ENCODE measurements at places on chromosomes 4 and X.

GRCh38 chrX:97374266-97374665 lies 490.6 kb downstream of the RPA4 start:
- H3K27ac ChIP-seq = no peak overlapping the region
- H3K27me3 ChIP-seq = no peaks in the 10 kb centered on the region
- H3K4me1 ChIP-seq = no peaks in the 10 kb centered on the region
- DNase-seq = no peak

GRCh38 chr4:85492336-85492735 lies 17.4 kb downstream of the ARHGAP24 start:
- H3K4me1 ChIP-seq = no peaks in the 10 kb centered on the region
- H3K36me3 ChIP-seq = no peaks in the 10 kb centered on the region
- H3K4me3 ChIP-seq = no peak overlapping the region
- no peak for DNase-seq
- no peak overlapping the region for H3K27ac ChIP-seq
- no peaks in the 10 kb centered on the region for H3K27me3 ChIP-seq

GRCh38 chr4:78640714-78641113 lies 89.1 kb downstream of the ANXA3 start:
- H3K27me3 ChIP-seq = no peaks in the 10 kb centered on the region
- H3K4me3 ChIP-seq = no peak overlapping the region

- H3K27ac ChIP-seq = no peak overlapping the region
- H3K27me3 ChIP-seq = no peaks in the 10 kb centered on the region
- no peak for DNase-seq
- H3K36me3 ChIP-seq = peaks cover 8% of the 10 kb centered on the region
Observed at GRCh38 chr4:37648084-37648817, 37.9 kb downstream of the RELL1 start.

DNA sequence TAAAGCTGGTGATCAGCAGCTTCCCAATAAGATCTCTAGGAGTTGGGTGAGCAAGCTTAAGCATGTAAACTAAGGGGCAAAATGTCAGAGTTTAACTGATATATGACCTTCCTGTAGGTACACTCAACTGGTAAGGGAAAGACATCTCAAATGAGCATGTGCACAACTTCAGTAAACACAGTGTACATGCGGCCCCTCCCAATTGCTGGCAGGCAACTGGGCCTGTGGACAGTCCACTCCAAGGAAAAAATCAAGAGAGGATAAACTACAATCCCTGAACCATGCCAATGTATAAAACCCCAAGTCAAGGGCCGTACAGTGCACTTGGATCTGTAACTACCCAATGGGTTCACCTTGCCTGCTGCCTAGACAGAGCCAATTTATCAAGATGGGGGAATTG lies 4.9 kb upstream of the NAA11 start:
- H3K4me1 ChIP-seq = no peaks in the 10 kb centered on the region
- DNase-seq = no peak
- H3K36me3 ChIP-seq = no peaks in the 10 kb centered on the region

- no peak overlapping the region for H3K27ac ChIP-seq
- H3K4me1 ChIP-seq = no peaks in the 10 kb centered on the region
- H3K4me3 ChIP-seq = no peak overlapping the region
- H3K36me3 ChIP-seq = no peaks in the 10 kb centered on the region
- no peak for DNase-seq
Observed at GRCh38 chr4:152436384-152436783, 99.5 kb downstream of the FBXW7 start.

DNA sequence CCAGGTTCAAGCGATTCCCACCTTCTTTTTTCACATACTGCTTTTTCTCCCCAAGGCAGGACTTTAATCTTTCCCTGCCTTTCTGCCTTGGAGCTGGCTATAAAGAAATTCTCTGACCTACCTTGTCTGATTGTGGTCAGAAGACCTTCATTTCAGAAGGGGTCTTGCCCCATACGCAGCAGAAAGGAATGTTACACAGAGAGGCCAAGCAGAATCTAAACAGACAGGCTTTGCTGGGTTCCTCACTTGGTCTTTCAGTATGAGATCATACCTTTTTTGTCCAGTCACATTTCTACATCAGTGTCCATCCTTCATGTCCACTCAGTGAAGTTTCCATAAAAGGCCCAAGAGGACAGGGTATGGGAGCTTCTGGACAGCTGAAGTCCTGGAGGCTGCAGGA lies 108.3 kb upstream of the RBPJ start:
- no peak overlapping the region for H3K27ac ChIP-seq
- H3K4me1 ChIP-seq = no peaks in the 10 kb centered on the region
- no peaks in the 10 kb centered on the region for H3K27me3 ChIP-seq
- DNase-seq = no peak
- no peaks in the 10 kb centered on the region for H3K36me3 ChIP-seq
- no peak overlapping the region for H3K4me3 ChIP-seq

GRCh38 chr4:79598801-79599200 lies 190.8 kb upstream of the GK2 start:
- no peaks in the 10 kb centered on the region for H3K4me1 ChIP-seq
- no peak overlapping the region for H3K4me3 ChIP-seq
- peak; percentile 63 for DNase-seq
- peak overlapping the region; percentile 66 for H3K27ac ChIP-seq
- no peaks in the 10 kb centered on the region for H3K27me3 ChIP-seq

DNA sequence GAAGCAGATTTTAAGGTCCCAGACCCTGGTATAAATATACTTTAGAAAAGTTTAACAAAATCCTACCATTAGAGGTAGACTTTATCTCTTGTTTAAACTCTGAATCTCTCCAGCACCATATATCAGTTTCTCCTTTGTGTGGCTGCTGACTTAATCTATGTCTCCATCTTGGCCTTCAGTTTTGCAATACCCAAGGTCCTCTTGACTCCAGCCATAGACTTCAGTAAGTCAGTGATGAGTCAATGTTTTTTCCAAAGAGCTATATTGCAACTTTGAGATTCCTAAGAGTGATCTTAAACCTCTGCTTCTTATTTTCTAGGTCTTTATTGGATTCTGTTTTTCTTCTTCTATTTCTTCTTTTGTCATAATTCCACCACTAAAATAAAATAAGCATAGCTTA lies 50.8 kb upstream of the ADGRL3 start:
- H3K4me1 ChIP-seq = no peaks in the 10 kb centered on the region
- no peak for DNase-seq
- H3K36me3 ChIP-seq = no peaks in the 10 kb centered on the region
- H3K27me3 ChIP-seq = no peaks in the 10 kb centered on the region
- no peak overlapping the region for H3K4me3 ChIP-seq

DNA sequence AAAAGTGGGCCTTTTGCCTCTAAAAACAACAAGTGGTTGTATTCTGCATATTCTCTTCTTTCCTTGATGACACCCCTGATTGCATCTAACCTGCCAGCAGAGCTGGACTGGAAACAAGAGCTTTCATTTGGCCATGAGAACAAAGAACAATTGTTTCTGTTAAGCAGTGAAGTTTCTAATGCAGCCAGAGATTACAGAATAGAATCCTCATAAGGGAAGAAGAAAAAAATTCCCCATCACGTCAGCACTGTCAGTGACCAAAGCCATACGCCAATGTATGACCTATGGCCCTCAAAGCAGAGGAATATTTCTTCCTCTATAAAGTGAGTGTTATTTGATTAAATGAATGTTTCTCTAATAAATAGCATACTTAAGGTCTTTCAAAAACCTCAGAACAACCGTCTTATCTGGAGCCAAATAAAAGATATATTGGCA lies 529.1 kb upstream of the INTU start:
- H3K36me3 ChIP-seq = no peaks in the 10 kb centered on the region
- no peak for DNase-seq
- no peaks in the 10 kb centered on the region for H3K4me1 ChIP-seq
- H3K27me3 ChIP-seq = no peaks in the 10 kb centered on the region
- H3K27ac ChIP-seq = no peak overlapping the region

DNA sequence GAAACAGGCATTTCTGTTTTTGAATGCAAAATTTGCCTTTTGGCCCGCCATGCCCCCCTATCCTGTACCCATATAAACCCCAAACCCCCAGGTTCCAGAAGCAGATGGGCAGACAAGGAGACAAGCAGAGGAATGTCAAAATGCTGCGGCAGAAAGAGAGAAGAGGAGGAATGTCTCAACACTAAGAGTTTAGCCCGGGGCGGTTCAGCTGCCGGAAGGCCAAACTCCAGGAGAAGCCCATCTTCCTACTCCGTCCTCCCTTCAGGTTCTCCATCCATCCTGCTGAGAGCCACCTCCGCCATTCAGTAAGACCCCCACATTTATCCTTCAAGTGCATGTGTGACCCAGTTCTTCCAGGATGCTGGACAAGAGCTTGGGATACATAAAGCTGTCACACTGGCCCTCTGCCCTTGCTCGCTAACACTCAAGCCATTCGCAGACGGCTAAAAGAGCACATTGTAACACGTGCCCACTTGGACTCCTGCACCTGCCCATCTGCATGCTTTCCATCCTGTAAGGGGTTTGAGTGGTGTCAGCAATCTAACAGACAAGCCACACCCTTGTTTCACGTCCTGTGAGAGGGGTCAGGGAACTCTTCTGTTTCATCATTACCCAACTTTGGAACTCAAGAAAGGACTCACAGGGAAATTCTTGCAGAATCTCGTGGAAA lies 31.3 kb downstream of the TLR10 start:
- no peaks in the 10 kb centered on the region for H3K4me1 ChIP-seq
- no peak overlapping the region for H3K4me3 ChIP-seq
- H3K36me3 ChIP-seq = no peaks in the 10 kb centered on the region
- no peak for DNase-seq
- H3K27me3 ChIP-seq = no peaks in the 10 kb centered on the region
- peak overlapping the region; percentile 10 for H3K27ac ChIP-seq

GRCh38 chrX:7074148-7074907 lies 73.2 kb upstream of the STS start:
- H3K4me3 ChIP-seq = no peak overlapping the region
- no peaks in the 10 kb centered on the region for H3K27me3 ChIP-seq
- no peaks in the 10 kb centered on the region for H3K4me1 ChIP-seq
- peaks cover 18% of the 10 kb centered on the region for H3K36me3 ChIP-seq

GRCh38 chrX:13196782-13197181 lies 123.1 kb downstream of the ATXN3L start:
- H3K27me3 ChIP-seq = no peaks in the 10 kb centered on the region
- no peak for DNase-seq
- no peaks in the 10 kb centered on the region for H3K36me3 ChIP-seq
- no peak overlapping the region for H3K27ac ChIP-seq
- H3K4me3 ChIP-seq = no peak overlapping the region

DNA sequence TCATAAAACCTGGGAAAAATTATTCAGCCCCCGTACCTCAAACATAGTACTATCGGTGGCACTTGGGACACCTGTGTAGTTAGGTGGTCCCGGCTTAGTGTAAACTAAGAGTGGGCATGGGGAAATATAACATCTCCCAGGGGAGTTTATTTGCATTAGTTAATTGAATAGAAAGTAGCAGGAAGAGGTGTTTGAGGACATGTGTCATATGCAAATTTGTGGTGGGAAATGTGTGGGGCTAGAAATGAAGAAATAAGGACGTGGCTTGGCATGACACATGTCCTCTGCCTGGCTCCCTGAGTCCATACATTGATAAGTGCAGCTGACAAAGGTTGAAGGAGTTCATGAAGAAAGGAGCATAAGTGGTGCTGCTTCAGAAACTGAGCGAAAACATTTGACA lies 483.6 kb downstream of the SH2D1A start:
- H3K4me1 ChIP-seq = no peaks in the 10 kb centered on the region
- no peaks in the 10 kb centered on the region for H3K27me3 ChIP-seq
- no peak overlapping the region for H3K4me3 ChIP-seq

DNA sequence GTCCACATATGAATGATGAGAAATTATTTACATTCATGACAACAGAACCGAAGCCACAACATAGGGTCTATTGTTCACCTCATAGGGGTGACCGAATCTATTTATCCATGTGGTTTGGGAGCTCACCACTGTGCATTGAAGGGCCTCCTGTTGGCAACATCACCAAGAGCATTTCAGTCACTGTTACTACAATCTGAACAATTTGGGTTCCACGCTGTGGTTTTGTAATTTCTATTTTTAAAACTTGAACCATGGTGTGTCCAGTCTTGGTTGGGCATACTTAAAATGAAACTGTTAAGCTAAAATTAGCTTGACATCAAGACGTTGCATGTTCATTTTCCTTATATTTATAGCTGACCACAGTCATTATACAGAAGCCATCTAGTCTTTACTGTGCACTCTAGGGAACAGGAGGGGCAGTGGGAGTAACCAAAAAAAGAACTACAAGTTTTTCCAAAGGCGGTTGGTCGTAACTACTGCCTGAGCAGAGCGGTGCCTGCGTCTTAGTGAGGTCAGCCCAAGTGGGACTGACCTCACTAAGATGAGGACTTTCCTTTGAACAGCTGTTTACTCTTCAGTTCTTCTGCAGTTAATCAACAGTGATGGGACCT lies 192.1 kb downstream of the SPRY1 start:
- peak overlapping the region; percentile 84 for H3K27ac ChIP-seq
- H3K27me3 ChIP-seq = no peaks in the 10 kb centered on the region
- H3K4me3 ChIP-seq = no peak overlapping the region
- H3K36me3 ChIP-seq = no peaks in the 10 kb centered on the region
- DNase-seq = no peak
- peaks cover 6% of the 10 kb centered on the region for H3K4me1 ChIP-seq

GRCh38 chr4:68176500-68176899 lies 46.8 kb upstream of the TMPRSS11F start:
- no peak for DNase-seq
- no peaks in the 10 kb centered on the region for H3K27me3 ChIP-seq
- no peak overlapping the region for H3K4me3 ChIP-seq
- H3K4me1 ChIP-seq = no peaks in the 10 kb centered on the region
- no peaks in the 10 kb centered on the region for H3K36me3 ChIP-seq

- no peaks in the 10 kb centered on the region for H3K4me1 ChIP-seq
- no peak for DNase-seq
- H3K36me3 ChIP-seq = no peaks in the 10 kb centered on the region
- no peaks in the 10 kb centered on the region for H3K27me3 ChIP-seq
- H3K27ac ChIP-seq = no peak overlapping the region
- no peak overlapping the region for H3K4me3 ChIP-seq
Observed at GRCh38 chr4:189088780-189089179, 851.9 kb upstream of the FRG1 start.
